Trophoblast cell (in vitro differentiated cells and primary cell): ENCODE measurements at places on chromosomes 7 and 10.

DNA sequence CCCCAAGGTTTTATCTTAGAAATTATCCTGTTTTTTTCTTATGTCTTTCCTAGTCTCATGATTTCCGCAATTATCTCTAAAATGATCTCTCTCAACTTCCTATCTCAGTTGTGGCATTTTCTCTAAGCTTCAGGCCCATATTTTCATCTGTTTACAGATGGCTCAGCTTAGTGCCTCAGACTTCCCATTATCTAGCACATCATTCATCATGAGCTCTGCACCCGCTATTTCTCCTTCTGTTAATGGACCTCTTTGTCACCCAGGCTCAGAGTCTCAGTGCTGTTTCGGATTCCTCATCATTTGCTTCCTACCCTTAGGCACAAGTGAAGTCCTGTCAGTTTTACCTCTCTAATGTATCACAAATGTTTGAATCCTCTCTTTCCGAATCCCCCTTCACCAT, 84.1 kb downstream of the BMPR1A start:
- H3K27me3 ChIP-seq, result no peaks in the 10 kb centered on the region
- peaks cover 9% of the 10 kb centered on the region for H3K36me3 ChIP-seq
- no peak for DNase-seq

- no peak overlapping the region for H3K27ac ChIP-seq
- peaks cover 14% of the 10 kb centered on the region for H3K36me3 ChIP-seq
- no peaks in the 10 kb centered on the region for H3K27me3 ChIP-seq
- H3K4me3 ChIP-seq, result no peak overlapping the region
- no peak for DNase-seq
Measured at GRCh38 chr7:127683776-127684681, 32.0 kb downstream of the SND1 start.

- H3K4me1 ChIP-seq, result peaks cover 3% of the 10 kb centered on the region
- no peaks in the 10 kb centered on the region for H3K27me3 ChIP-seq
- DNase-seq, result peak; percentile 56
Measured at GRCh38 chr10:4981722-4982471, 18.7 kb downstream of the AKR1C1 start.

GRCh38 chr10:86744067-86744725, 12.2 kb upstream of the BMPR1A start:
- no peak overlapping the region for H3K4me3 ChIP-seq
- no peak for DNase-seq
- no peaks in the 10 kb centered on the region for H3K4me1 ChIP-seq
- H3K27ac ChIP-seq, result no peak overlapping the region
- H3K27me3 ChIP-seq, result no peaks in the 10 kb centered on the region

DNA sequence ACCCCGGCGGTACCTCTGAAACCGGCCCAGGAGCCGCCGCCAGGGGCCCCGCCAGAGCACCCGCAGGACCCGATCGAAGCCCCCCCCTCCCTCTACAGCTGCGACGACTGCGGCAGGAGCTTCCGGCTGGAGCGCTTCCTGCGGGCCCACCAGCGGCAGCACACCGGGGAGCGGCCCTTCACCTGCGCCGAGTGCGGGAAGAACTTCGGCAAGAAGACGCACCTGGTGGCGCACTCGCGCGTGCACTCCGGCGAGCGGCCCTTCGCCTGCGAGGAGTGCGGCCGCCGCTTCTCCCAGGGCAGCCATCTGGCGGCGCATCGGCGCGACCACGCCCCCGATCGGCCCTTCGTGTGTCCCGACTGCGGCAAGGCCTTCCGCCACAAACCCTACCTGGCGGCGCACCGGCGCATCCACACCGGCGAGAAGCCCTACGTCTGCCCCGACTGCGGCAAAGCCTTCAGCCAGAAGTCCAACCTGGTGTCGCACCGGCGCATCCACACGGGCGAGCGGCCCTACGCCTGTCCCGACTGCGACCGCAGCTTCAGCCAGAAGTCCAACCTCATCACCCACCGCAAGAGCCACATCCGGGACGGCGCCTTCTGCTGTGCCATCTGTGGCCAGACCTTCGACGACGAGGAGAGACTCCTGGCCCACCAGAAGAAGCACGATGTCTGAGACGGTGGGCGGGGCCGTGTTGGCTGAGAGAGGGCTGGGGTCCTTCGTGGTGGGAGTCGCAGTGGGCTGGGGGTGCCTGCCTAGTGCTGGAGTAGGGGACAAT, 3.8 kb downstream of the REPIN1 start:
- H3K4me1 ChIP-seq, result peaks cover 56% of the 10 kb centered on the region
- H3K36me3 ChIP-seq, result peaks cover 37% of the 10 kb centered on the region
- no peaks in the 10 kb centered on the region for H3K27me3 ChIP-seq
- no peak for DNase-seq

GRCh38 chr7:1403638-1404459, 55.4 kb downstream of the MICALL2 start:
- H3K27ac ChIP-seq, result no peak overlapping the region
- H3K4me1 ChIP-seq, result no peaks in the 10 kb centered on the region
- no peak for DNase-seq
- H3K4me3 ChIP-seq, result peak overlapping the region; percentile 6

- no peak for DNase-seq
- peak overlapping the region; percentile 76 for H3K4me3 ChIP-seq
- H3K27me3 ChIP-seq, result no peaks in the 10 kb centered on the region
- no peaks in the 10 kb centered on the region for H3K36me3 ChIP-seq
- peaks cover 8% of the 10 kb centered on the region for H3K4me1 ChIP-seq
Measured at GRCh38 chr10:101693651-101693977, 1.4 kb downstream of the FBXW4 start.

DNA sequence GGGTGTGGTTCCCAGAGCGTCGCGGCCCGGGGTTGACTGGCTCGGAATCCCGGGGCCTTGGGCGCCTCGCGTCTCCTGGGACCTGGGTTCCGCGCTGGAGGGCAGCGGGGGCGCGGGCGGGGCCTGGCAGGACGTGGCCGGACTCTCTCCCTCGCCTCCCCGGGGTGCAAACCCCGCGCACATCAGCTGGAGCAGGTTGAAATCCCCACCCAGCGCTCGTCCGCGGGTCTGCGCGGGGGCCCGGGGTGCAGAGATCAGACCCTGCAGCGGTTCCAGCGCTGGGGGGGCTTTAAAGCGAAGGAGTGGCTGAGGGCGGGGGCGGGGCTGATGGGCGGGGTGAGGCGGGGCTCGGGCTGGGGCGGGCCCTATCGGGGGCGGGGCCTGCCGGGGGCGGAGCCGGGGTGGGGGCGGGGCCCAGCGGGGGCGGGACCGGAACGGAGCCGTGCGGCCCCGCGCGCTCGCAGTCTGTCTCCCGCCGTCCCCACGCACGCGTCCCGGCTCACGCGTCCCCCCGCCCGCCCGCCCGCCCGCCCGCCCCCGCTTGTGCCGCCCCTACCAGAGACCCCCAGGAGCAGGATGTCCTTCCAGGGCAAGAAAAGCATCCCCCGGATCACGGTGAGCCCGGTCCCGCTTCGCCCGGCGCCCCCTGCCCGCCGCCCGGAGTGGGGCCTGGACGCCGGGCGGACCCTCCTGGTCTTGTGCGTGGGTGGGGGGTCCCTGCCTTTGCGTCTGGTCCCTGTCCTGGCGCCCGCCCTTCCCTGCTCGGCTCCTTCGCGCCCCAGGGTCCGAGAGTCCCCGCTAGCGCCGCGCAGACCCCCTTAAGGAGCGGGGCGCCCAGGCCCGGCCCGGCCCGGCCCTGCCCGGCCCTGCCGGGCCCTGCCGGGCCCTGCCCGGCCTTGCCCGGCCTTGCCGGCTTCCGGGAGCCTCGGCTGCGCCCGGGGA, at the start of gene DPYSL4:
Gene DPYSL4 (plus strand): TSS at position 461 of the 942 bp plus-strand sequence. CDS start 116 bp downstream, at position 577.
- H3K27me3 ChIP-seq, result peaks cover 47% of the 10 kb centered on the region
- DNase-seq, result no peak
- H3K4me1 ChIP-seq, result peaks cover 6% of the 10 kb centered on the region
- peak within 1 kb of the TSS; percentile 62 for H3K4me3 ChIP-seq
- no peak within 1 kb of the TSS for H3K27ac ChIP-seq
- H3K36me3 ChIP-seq, result no peaks in the 10 kb centered on the region

DNA sequence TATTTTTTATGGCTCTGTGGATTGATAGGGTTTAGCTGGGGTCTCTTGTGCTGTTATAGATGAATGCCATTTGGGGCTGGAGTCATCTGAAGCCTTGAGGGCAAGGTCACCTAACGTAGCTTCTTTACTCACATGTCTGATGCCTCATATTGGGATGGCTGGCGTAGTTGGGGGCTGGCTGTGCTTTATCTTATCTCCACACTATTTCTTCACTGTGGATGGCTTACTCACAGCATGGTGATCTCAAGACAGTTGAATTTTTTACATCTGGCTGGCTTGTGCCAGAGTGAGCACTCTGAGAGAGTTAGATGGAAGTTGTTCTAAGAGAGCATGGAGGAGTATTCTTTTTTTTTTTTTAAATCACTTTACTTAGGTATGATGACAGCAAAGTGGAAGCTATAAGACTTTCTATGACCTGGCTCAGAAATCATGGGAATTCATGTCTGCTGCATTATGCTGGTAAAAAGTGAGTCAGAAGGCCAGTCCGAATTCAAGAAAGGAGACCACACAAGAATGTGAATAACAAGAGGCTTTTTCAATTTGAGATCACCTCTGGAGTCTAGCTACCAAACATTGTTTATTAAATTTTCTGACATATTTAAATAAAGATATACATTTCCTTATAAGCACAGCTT, 252.4 kb upstream of the TPK1 start:
- no peak overlapping the region for H3K4me3 ChIP-seq
- H3K27ac ChIP-seq, result no peak overlapping the region
- H3K4me1 ChIP-seq, result no peaks in the 10 kb centered on the region

GRCh38 chr10:32982293-32982709, 24.3 kb upstream of the ITGB1 start:
- H3K27ac ChIP-seq, result peak overlapping the region; percentile 66
- no peaks in the 10 kb centered on the region for H3K36me3 ChIP-seq
- H3K4me3 ChIP-seq, result no peak overlapping the region
- DNase-seq, result peak; percentile 74
- H3K27me3 ChIP-seq, result no peaks in the 10 kb centered on the region
- H3K4me1 ChIP-seq, result peaks cover 18% of the 10 kb centered on the region

DNA sequence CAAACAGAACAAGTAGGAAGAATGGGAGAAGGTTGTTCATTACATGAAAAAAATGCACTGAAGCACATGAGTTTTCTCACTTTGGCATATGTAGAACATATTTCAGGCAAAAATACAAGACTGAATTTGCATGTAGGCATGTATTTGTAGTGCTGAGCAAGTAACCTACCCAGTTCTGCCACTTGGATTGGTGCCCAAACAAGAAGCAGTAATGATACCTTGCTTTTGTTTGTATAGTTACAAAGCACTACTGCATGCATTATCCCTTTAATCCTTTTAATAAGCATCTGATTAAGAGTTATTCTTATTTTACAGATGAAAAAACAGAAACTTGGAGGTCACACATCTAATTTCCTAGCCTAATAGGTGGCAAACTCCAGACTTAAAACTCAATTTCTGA, 23.1 kb upstream of the CTTNBP2 start:
- H3K36me3 ChIP-seq, result no peaks in the 10 kb centered on the region
- no peak for DNase-seq
- no peaks in the 10 kb centered on the region for H3K4me1 ChIP-seq
- H3K27me3 ChIP-seq, result no peaks in the 10 kb centered on the region

GRCh38 chr10:131445623-131446022, 134.1 kb upstream of the TCERG1L start:
- H3K27ac ChIP-seq, result no peak overlapping the region
- H3K4me1 ChIP-seq, result no peaks in the 10 kb centered on the region
- no peak overlapping the region for H3K4me3 ChIP-seq
- no peaks in the 10 kb centered on the region for H3K27me3 ChIP-seq
- H3K36me3 ChIP-seq, result no peaks in the 10 kb centered on the region
- no peak for DNase-seq

- no peaks in the 10 kb centered on the region for H3K36me3 ChIP-seq
- no peaks in the 10 kb centered on the region for H3K27me3 ChIP-seq
- no peak overlapping the region for H3K27ac ChIP-seq
- H3K4me1 ChIP-seq, result peaks cover 4% of the 10 kb centered on the region
- no peak overlapping the region for H3K4me3 ChIP-seq
Measured at GRCh38 chr7:113289140-113289740, 170.9 kb upstream of the SMIM30 start.

DNA sequence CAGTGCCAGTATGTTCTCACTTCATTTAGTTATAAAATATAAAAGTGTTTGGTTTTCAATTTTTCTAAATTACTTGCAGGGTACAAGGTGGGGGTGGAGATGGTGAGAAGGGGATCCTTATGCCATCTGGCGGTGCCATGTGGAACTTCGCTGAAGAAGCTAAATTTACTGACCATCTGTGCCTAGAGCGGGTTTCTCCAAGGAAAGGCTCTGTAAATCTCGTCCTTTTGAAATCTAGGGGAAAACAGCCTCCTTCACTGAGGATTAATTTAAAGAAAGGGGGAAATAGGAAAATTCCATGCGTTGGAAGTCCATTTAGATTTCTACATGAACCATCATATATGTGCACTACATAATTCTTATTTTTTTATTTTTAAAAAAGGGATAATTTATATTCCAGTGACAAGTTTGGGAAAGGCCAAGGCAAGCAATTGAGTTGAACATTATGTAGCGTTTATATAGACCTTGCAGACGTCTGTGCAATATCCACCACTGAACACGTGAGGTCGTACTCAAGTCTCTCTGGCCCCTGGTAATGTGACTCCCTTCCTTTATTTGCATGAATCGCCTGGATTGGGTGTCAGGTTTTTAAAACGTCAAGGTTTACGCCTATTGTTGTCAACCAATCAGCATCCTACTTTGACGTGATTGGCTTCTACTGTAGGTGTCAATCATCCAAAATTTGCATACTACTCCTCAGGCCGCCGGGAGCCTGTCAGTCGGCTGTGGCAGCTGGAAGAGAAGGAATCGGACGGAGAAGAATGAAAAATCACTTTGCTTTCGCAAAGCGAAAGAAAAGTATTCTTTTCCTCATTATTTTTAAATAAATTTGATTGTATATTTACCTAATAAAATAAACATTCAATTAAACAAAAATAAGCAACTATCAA, 297.1 kb upstream of the NFE2L3 start:
- no peak overlapping the region for H3K4me3 ChIP-seq
- no peaks in the 10 kb centered on the region for H3K36me3 ChIP-seq
- peak; percentile 97 for DNase-seq
- peaks cover 42% of the 10 kb centered on the region for H3K4me1 ChIP-seq

DNA sequence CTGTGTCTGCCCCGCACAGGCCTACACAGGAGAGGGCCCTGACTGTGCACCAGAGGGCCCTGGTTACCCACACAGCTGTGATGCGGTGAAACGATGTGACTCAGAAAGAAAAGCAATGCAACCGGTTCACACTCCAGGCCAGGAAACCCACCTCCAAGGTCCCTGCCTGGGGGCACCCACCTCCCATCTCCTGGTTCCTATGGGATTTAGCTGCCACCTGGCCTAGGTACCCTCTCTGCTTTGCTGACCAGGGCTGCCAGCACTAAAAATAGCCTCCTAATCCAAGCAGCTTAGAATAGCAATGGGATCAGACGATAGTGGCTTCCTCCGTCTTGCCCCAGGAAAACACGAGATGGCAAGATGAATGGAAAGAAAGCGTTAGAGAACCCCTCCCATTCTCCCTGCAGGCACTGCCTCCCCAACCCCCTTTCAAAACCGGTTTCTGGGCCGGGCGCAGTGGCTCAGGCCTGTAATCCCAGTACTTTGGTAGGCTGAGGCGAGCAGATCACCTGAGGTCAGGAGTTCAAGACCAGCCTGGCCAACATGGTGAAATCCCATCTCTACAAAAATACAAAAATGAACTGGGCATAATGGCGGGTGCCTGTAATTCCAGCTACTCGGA, 12.4 kb downstream of the RBP3 start:
- no peak overlapping the region for H3K27ac ChIP-seq
- DNase-seq, result peak; percentile 5
- no peaks in the 10 kb centered on the region for H3K4me1 ChIP-seq
- H3K27me3 ChIP-seq, result no peaks in the 10 kb centered on the region
- no peak overlapping the region for H3K4me3 ChIP-seq

- peak overlapping the region; percentile 36 for H3K27ac ChIP-seq
- H3K4me1 ChIP-seq, result peaks cover 14% of the 10 kb centered on the region
- H3K36me3 ChIP-seq, result peaks cover 26% of the 10 kb centered on the region
- DNase-seq, result no peak
- no peaks in the 10 kb centered on the region for H3K27me3 ChIP-seq
- H3K4me3 ChIP-seq, result no peak overlapping the region
Measured at GRCh38 chr7:134792968-134793367, 13.5 kb downstream of the CALD1 start.
